ENCODE measurements at places on chromosomes 1 and 21. TPM values are rescaled to one million over a fixed set of nuclear protein-coding genes. Genes with fewer than 3 reads are reported as not detected.

The DNAJC28 gene
- total RNA-seq, result 2.3 TPM

The GUCA2B gene
- total RNA-seq, result not detected

The APOBEC4 gene
- total RNA-seq, result not detected

The TNFAIP8L2 gene
- total RNA-seq, result 10.3 TPM

The PAPPA2 gene
- 0.17 TPM for total RNA-seq

The GPA33 gene
- total RNA-seq, result 0.90 TPM

DNA sequence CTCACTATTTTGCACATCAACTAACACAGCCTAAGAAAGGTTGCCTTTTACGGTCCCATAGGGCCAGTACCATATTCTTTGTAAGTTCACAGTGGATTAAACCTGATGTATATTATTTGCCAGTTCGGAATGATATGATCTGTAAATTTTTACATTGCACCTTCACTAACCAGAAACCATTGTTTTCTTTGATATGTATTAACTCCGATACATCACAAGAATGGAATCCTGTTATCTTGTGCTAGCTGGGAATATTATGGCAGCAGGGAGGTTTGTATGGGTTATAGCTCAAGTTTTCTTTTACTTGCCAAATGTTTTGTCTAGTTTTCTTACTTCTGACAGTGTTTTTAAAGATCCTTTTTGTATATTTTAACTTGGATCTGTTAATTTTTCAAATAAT lies 51.4 kb upstream of the S1PR1 start:
- no peaks in the 10 kb centered on the region for H3K27me3 ChIP-seq
- no peak overlapping the region for H3K4me3 ChIP-seq
- no peak for DNase-seq
- no peaks in the 10 kb centered on the region for H3K36me3 ChIP-seq

- H3K36me3 ChIP-seq, result peaks cover 11% of the 10 kb centered on the region
- H3K4me1 ChIP-seq, result peaks cover 12% of the 10 kb centered on the region
- no peak for DNase-seq
- H3K27me3 ChIP-seq, result no peaks in the 10 kb centered on the region
Observed at GRCh38 chr1:164805399-164805798, 246.4 kb downstream of the PBX1 start.

DNA sequence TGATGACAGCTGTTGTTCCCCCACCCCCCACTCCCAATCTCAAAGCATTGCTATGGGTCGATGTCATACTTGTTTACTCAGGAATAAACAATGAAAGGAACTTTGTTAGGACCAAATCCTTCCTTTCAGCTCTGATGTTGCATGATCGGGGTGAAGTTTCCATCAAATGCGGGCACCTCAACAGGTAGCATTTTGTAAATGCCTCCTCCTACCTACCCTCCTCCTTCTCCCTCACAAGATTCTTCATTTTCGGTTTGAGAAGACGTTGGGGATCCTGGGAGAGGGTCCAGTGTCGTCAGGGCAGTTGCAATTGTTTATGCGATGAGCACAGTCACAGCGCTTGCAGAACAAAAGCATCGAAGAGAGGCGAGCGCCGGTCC lies 758 bp upstream of the HUNK start:
- no peak overlapping the region for H3K27ac ChIP-seq
- no peak for DNase-seq
- H3K36me3 ChIP-seq, result no peaks in the 10 kb centered on the region
- H3K4me3 ChIP-seq, result peak overlapping the region; percentile 54
- peaks cover 33% of the 10 kb centered on the region for H3K27me3 ChIP-seq
- peaks cover 11% of the 10 kb centered on the region for H3K4me1 ChIP-seq

DNA sequence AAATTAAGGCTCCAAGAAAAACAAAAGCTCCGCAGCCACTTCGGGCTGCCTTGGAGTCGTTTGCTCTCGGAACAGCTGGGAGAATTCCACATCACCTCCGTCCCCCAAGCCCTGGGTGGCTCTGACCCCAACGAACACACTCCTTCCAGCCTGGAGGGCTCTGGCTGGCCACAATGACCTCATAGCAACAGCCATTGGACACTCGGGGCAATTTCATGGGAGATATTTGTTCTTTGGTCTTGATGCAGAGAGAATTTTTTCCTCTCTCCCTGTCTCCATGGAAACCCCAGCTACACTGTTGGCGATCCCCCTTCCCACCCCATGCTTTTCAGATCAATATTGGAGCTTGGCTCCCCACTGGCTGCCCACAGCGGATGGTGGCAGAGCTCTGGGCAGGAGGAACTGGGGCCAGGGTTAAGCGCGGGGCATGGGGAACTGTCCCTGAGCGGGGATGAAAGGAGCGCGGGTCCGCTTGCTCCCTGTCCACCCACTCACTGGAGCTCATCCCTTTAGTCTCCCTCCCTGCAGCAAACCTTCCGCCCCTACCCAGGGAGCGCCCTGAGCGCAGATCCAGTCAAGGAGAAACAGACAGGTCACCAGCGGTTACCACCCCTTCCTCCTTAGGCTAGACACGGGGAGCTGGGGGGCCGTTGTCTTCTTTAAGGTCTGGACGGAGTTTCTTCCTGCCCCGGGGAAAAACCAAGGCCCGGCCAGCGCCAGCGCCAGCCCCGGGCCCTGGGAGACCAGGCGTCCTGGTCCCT lies 1.2 kb downstream of the WNT4 start:
- peaks cover 25% of the 10 kb centered on the region for H3K27me3 ChIP-seq
- H3K27ac ChIP-seq, result no peak overlapping the region
- H3K4me1 ChIP-seq, result peaks cover 13% of the 10 kb centered on the region
- no peak for DNase-seq

GRCh38 chr1:200968469-200969410 lies 54.8 kb downstream of the KIF21B start:
- H3K27me3 ChIP-seq, result no peaks in the 10 kb centered on the region
- H3K4me1 ChIP-seq, result peaks cover 4% of the 10 kb centered on the region
- H3K4me3 ChIP-seq, result no peak overlapping the region
- H3K27ac ChIP-seq, result no peak overlapping the region
- H3K36me3 ChIP-seq, result no peaks in the 10 kb centered on the region

DNA sequence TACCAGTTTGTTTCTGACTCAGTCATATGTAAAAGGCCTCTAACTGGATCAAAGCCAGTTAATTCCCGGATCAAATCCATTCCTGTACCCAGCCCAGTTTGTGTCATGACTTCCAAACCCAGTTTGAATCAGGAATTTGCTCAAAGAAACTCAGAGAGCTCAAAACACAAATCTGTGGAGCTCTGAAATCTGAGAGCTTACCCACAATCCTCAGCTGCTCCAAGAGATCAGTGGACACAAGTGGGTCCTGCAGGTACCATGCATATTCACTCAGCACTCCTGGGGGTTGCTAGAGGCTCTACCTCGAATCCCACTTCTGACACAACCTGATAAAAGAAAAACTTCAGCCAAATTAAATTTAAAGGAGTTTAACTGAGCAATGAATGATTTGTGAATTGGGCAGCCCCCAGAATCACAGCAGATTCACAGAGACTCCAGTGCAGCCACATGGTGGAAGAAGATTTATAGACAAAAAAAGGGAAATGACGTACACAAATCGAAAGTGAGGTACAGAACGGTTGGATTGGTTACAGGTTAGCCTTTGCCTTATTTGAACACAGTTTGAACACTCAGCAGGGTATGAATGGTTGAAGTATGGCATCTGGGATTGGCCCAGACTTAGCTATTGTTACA lies 11.9 kb upstream of the MRPL55 start:
- H3K27ac ChIP-seq, result no peak overlapping the region
- no peaks in the 10 kb centered on the region for H3K36me3 ChIP-seq
- DNase-seq, result no peak
- H3K4me3 ChIP-seq, result no peak overlapping the region
- H3K4me1 ChIP-seq, result no peaks in the 10 kb centered on the region

DNA sequence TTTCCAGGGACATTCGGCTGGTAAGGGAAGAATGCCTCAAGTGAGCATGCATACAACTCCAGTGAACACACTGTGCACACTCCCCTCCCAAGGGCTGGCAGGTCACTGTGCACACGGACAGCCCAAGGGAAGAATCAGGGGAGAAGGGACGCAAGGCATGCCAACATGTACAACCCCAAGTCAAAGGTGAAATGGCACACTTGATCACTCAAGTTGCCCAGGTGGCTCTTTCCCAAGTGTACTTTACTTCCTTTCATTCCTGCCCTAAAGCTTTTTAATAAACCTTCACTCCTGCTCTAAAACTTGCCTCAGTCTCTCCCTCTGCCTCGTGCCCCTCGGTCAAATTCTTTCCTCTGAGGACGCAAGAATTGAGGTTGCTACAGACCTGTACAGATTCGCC lies 13.5 kb upstream of the SLC1A7 start:
- no peak overlapping the region for H3K27ac ChIP-seq
- DNase-seq, result no peak
- no peaks in the 10 kb centered on the region for H3K36me3 ChIP-seq
- H3K4me3 ChIP-seq, result no peak overlapping the region
- no peaks in the 10 kb centered on the region for H3K27me3 ChIP-seq

- H3K4me3 ChIP-seq, result no peak overlapping the region
- H3K27ac ChIP-seq, result no peak overlapping the region
- H3K36me3 ChIP-seq, result no peaks in the 10 kb centered on the region
- no peaks in the 10 kb centered on the region for H3K27me3 ChIP-seq
- no peaks in the 10 kb centered on the region for H3K4me1 ChIP-seq
Observed at GRCh38 chr21:14923468-14923867, 141.3 kb downstream of the NRIP1 start.

GRCh38 chr21:34061983-34062382 lies 11.4 kb upstream of the MRPS6 start:
- no peak overlapping the region for H3K4me3 ChIP-seq
- H3K36me3 ChIP-seq, result no peaks in the 10 kb centered on the region
- H3K27ac ChIP-seq, result no peak overlapping the region
- H3K4me1 ChIP-seq, result no peaks in the 10 kb centered on the region

DNA sequence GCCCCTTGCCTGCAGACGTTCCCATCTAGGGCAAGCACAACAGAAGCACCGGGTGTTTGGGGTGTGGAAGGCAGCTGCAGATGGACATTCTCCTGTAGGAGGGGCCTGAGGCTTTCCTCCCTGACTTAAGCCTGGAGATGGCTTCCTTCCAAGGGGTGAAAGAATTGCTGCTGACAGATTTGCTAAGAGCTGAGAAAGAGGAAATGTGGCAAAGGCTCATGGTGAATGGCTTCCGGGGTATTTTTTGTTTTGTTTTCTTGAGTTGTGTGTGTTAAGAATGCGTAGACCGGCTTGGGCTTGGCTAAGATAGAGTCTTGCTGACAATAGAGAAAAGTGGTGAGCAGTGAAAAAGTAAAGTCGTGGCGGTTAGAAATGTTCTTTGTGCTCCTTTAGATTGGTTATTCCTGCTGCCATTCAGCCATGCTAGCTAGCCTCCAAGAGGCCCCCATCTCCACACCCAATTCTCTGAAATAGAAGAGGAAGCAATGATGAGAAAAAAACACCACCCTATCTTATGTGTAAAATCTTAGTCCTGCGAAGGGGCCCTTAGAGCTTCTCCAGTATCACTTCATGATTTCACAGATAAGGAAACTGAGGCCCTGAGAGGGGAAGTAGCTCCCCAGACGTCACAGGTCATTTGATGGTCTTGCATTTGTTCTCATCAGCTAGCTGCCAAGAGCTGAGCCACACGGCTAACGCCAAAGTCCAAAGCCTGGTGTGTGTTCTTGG lies 36.9 kb downstream of the EIF2D start:
- H3K4me1 ChIP-seq, result peaks cover 69% of the 10 kb centered on the region
- no peak overlapping the region for H3K4me3 ChIP-seq
- peaks cover 5% of the 10 kb centered on the region for H3K36me3 ChIP-seq
- no peaks in the 10 kb centered on the region for H3K27me3 ChIP-seq
- peak overlapping the region; percentile 76 for H3K27ac ChIP-seq
- DNase-seq, result no peak

GRCh38 chr1:63773496-63773814 lies 362 bp upstream of the ROR1 start:
- no peaks in the 10 kb centered on the region for H3K36me3 ChIP-seq
- H3K27me3 ChIP-seq, result peaks cover 3% of the 10 kb centered on the region
- peaks cover 4% of the 10 kb centered on the region for H3K4me1 ChIP-seq

DNA sequence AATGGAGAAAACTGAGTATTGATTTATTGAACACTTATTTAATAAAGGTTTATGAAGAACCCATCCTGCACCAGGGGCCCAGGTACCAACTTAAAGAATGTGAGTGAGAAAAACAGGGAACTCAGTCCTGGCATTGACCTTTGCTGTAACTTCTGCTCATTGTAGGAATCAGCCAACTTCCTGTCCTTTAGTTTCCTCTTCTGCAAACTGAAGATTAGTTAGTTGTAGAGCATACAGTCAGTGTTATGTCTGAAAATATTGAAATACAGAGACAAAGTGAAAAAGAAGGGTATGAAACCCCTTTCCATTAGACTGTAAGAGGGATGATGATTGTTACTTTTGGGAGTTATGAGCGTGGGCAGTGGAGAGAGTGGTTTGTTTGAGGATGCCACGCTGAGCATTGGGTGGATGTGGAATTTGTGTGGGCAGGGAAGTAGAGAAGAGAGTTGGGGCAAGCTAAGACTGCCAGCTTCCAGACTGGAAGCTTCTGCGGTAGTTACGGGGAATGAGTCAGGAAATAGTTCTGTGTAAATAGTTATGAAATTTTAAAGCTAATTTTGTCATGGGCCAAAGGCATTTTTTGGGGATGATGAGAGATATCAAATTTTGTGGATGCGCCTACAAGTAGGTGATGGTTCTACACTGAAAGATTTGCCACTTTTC lies 89.2 kb downstream of the GPR88 start:
- peak overlapping the region; percentile 2 for H3K27ac ChIP-seq
- no peak overlapping the region for H3K4me3 ChIP-seq
- no peaks in the 10 kb centered on the region for H3K36me3 ChIP-seq
- no peaks in the 10 kb centered on the region for H3K27me3 ChIP-seq

- peak overlapping the region; percentile 81 for H3K27ac ChIP-seq
- H3K27me3 ChIP-seq, result no peaks in the 10 kb centered on the region
- peaks cover 51% of the 10 kb centered on the region for H3K4me1 ChIP-seq
- peak; percentile 91 for DNase-seq
- H3K4me3 ChIP-seq, result peak overlapping the region; percentile 47
Observed at GRCh38 chr1:2204415-2205190, 10.0 kb upstream of the FAAP20 start.

GRCh38 chr1:109543283-109543987 lies 3.8 kb downstream of the GPR61 start:
- no peaks in the 10 kb centered on the region for H3K36me3 ChIP-seq
- no peak overlapping the region for H3K4me3 ChIP-seq
- DNase-seq, result no peak
- H3K4me1 ChIP-seq, result peaks cover 13% of the 10 kb centered on the region

GRCh38 chr1:29525941-29526340 lies 289.6 kb downstream of the PTPRU start:
- no peak overlapping the region for H3K27ac ChIP-seq
- DNase-seq, result no peak
- H3K36me3 ChIP-seq, result no peaks in the 10 kb centered on the region
- no peaks in the 10 kb centered on the region for H3K4me1 ChIP-seq

- H3K27ac ChIP-seq, result no peak overlapping the region
- DNase-seq, result no peak
- H3K4me3 ChIP-seq, result no peak overlapping the region
- H3K36me3 ChIP-seq, result no peaks in the 10 kb centered on the region
- H3K4me1 ChIP-seq, result peaks cover 6% of the 10 kb centered on the region
Observed at GRCh38 chr1:230422221-230422981, 3.7 kb downstream of the PGBD5 start.

Data from upper lobe of right lung (tissue), 1 donor.